ENCODE measurements at places on chromosomes 2 and 18. TPM values are rescaled to one million over a fixed set of nuclear protein-coding genes. Genes with fewer than 3 reads are reported as not detected.

Gene SERPINB4
- not detected for total RNA-seq

Gene MYL12A
- 1,197 TPM for total RNA-seq

Gene IL18RAP
- total RNA-seq, result not detected

Gene PRR30
- not detected for total RNA-seq

Gene B4GALT6
- total RNA-seq, result 2.8 TPM

Data from regular cardiac myocyte (primary cell).